Head of caudate nucleus (tissue), 42 donors: ENCODE measurements at places on chromosomes 13 and 19.
A peak's percentile ranks its signal among the peaks of the same experiment; 100 is the strongest.

GRCh38 chr13:89750371-89750770 lies 1597.1 kb upstream of the MIR17HG start:
- DNase-seq, result no peak

DNA sequence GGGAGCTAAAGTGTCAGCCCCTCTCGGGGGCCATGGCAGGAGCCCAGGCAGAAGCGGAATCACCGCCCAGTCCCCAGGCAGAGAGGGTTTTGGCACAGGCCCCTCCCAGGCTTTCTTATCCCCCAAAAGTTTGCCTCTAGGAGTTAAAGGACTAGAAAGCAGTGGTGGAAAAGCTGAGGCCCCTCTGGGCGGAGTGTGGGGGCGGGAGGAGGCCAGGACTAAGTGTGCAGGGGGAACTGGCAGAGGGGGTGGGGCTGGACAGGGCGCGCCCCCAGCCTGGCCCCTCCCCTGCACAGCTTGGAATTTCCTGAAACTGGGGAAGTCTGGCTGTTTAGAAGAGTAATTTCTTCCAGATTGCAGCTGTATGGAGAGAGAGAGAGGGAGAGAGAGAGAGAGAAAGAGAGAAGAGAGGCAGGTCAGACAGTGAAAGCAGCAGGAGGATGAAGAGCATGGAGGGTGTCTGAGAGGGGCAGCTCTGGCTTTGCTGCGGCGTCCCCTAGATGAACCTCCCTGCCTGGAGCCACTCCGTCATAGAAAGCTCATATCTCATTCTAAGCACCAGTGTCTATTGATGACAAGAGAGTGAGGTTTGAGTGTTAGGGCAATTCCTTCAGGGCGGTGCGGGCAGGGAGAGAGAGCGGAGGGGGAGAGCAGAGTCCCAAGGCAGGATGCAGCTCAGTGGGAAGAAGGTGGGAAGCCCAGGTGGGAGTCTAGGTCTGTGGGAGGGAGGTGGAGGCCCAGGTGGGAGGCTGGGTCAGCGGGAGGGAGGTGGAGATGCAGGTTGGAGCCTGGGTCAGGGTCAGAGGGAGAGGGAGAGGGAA lies at the start of gene CDC42EP5:
TSS of gene CDC42EP5 (minus strand) at position 226 of the 821 bp plus-strand sequence. CDS start 7,749 bp downstream, outside the sequence.
- no peak for DNase-seq

GRCh38 chr13:49066856-49067255 lies 91.1 kb downstream of the FNDC3A start:
- DNase-seq, result no peak

- no peak for DNase-seq
Measured at GRCh38 chr13:97275776-97276501, 53.8 kb downstream of the MBNL2 start.

- no peak for DNase-seq
Measured at GRCh38 chr13:64684685-64685431, 2545.3 kb downstream of the PCDH9 start.

GRCh38 chr13:27372896-27373295 lies 51.5 kb upstream of the GTF3A start:
- no peak for DNase-seq

DNA sequence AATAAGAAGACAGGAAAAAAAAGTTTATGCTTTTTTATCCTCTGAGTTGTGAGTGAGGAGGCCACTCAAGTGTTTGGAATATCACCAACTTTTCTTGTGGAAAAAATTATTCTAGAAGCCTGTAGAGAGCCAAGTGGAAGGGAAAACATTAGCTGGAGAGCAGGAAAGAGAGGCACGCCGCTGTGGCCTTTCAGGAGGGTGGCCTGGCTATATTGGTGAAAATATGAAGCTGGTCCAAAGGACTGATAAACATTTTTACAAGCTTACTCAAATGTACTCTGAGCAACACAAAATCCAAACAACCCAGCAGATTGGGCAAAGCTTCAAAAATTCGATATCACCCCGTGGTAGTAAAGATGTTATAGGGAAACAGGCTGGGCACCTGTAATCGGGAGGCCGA lies 2.3 kb upstream of the EIF3G start:
- DNase-seq, result no peak

GRCh38 chr19:10270180-10270615 lies 722 bp upstream of the ICAM1 start:
- peak; percentile 34 for DNase-seq

DNA sequence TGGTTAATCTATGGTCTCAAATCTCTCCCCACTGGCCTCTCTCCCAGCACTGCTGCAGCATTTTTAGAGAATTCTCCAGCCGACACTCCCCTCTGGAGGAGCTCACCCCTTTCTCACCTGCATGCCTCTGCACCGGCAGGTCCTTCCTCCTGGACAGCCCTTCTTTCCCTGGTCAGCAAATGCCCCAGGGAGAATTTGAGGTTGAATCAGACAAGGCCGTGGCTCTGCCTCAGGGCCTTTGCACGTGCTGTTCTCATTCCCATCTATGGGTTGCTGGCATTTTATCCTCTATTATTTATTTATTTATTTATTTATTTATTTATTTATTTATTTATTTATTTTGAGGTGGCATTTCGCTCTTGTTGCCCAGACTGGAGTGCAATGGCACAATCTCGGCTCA lies 1.4 kb upstream of the DOCK6 start:
- no peak for DNase-seq
